ENCODE measurements at places on chromosomes 3 and 15.

GRCh38 chr3:127484601-127485388 is 105.7 kb downstream of the TPRA1 start:
- no peak for DNase-seq

DNA sequence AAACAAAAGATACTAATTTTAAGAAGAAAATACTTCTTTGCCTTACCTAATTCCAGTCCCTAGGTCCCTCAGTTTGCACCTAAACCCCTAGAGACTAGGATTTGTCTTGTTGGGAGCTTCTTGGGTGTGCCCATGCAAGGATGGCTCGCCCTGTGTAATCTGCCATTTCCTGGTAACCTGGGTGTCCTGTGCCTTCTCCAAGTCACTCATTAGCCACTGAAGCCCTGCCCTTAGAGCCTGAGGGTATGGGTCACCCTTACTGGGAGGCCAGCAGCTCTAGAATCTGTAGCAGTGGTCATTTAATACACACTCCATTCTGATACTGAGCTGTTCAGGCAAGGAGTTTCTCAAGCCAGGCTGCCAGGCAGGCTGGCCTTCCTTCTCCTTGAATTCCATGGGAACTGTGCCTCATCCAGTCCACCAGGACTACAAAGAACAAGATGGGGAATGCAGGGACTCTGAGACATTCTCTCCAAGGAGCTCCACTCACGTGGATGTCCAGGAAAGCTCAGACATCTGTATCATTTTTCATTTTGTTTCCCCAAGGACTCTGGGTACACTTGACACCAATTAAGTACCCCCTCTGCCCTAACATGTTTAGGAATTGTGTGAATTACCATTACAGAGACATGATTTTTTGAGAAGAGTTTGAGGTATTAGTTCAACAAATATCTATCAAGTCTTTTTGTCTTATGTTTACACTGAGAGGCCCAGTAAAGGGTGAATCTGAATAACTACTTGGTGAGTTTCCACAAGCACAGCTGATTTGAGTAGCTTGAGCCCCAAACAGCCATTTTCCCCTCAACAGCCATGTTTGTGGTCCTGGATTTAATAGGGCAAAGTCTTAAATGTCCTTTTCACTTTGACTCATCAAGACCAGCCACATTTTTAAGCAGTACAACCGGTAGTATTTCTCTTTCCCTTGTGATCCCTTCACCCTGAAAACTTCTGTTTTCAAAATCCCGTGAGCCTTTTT is 52.6 kb downstream of the ARNT2 start:
- no peak for DNase-seq

DNA sequence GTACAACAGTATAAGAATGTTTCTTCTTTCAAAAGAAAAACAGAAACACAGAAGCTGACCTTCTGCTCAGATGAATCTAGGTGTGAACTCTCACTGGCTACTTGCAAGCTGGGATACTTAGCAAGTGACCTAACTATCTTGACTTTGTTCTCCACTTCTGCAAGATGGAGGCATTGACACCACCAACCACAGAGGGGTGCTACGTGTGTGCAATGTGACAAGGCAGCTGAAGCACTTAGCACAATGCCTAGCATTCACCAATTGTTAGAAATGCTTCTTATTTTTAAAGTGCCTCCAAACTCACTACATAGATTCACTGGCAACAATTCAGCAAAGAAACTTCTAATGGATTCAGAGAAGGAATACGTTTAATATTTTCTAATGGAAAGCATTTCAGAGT is 331.4 kb upstream of the WNT5A start:
- no peak for DNase-seq

GRCh38 chr3:57160076-57160764 is 4.9 kb downstream of the IL17RD start:
- no peak for DNase-seq

GRCh38 chr3:149401212-149401925 is 23.9 kb upstream of the TM4SF1 start:
- no peak for DNase-seq

- no peak for DNase-seq
These were observed 139.0 kb upstream of the LIPC start for GRCh38 chr15:58292751-58293175.

DNA sequence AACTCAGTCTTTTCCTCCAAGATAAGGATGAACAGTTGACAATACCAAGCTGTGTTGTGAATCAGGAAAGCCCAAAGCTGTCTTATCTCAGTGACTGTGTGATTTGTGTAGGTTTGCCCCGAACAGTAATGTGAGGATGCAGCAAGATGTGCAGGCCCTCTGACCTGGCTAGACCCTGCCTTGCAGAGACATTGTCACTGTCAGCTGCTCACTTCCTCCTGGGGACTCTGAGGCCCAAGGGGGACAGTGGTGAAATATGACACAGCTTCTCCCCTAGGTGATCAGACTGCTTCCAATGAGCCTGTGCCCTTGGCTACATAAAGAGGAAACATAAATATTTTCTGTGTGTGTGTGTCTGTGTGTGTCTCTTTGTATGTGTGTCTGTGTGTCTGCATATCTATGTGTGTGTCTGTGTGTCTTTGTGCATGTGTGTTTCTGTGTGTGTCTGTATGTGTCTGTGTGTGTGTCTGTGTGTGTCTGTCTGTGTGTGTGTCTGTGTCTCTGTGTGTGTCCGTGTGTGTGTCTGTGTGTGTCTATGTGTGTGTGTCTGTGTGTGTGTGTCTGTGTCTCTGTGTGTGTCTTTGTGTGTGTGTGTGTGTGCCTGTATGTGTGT is 21.7 kb downstream of the LRRK1 start:
- DNase-seq = no peak

GRCh38 chr3:73546961-73547360 is 77.8 kb downstream of the PDZRN3 start:
- no peak for DNase-seq

- DNase-seq = no peak
These were observed 91.2 kb downstream of the MB21D2 start for GRCh38 chr3:192826214-192827006.
